Testis (tissue), 5 donors: ENCODE measurements at places on chromosomes 5 and 9.
A peak's percentile ranks its signal among the peaks of the same experiment; 100 is the strongest.

GRCh38 chr5:90528601-90529193 lies 687 bp downstream of the LYSMD3 start:
- no peak for DNase-seq

DNA sequence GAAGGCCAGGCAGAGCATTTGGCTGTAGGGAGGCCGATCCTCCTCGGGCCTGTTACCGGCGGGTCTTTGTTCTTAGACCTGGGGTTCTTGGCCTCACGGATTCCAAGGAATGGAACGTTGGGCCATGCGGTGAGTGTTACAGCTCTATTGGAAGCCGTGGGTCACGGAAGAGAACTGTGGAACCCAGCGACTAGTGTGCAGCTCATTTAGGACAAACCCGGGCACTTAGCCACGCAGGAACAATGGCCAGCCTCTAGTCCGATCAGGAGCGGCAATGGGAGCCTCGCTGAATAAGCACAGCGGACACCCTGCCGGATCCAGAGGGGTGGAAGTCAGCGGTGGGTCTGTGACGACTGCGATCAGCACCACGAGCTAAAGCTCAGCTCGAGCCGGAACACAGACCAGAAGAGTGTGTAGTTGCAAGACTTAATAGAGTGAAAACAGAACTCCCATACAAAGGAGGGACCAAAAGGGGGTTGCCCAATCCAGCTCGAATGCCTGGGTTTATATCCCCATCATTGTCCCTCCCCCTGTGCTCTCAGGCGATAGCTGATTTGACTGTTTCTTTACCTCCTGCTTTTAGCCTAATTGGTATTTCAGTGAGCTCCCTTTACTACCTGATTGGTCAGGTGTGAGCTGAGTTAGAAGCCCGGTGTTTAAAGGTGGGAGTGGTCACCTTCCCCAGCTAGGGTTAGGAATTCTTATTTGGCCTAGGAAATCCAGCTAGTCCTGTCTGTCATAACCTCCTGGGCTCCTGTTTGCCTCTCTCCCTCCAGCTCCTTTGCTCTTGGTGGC lies 53.7 kb upstream of the RPL26L1 start:
- DNase-seq, result no peak

DNA sequence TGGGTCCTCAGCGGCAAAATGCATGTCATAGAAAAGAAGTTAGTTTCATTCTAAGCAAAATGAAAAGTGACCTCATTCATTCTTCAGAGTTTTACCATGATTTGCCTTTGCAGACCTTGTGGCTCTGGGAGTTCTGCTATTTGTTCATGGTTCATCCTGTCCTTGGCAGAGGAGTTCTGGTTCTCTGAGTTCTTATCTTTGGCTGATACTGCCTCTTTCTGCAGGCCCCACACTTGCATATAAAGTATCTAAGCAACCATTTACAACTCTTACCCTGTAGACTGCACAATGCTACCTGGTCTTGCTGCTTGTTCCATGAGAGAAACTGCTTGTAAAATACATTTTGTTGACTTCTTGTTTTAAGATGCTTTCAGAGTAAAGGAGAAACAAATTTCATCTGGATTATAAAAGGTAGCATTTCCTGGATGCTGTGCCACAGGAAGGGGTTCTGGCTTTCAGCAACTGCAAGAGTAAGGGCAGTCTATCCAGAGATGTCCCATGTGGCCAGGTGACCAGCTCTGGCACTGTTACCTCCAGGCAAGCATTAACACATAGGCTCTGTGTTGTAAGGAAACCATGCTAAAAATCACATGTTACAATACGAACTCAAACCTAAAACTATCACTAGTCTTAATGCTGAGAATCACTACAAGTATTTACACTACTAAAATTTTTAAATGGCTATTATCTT lies 513.2 kb downstream of the SPOCK1 start:
- DNase-seq, result peak; percentile 70

DNA sequence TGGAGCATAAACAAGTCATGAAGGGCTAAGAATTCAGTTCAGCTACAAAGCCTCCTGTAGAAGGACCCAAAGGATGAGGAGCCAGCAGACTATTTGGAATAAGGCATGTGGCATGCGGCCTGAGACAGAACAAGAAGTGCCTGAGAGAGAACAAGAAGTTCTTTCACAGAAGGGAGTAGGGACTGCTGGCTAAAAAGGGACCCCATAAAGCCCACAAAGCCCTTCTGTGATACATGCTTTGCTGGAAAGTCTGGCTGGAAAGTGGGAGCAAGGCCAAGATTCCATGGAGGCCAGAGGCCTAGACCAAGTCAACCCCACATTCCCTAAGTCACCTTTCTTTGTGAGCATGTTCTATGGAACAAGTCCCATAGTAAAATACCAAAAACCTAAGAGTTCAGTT lies 35.9 kb upstream of the UBAP2 start:
- DNase-seq, result peak; percentile 82

- no peak for DNase-seq
Measured at GRCh38 chr5:28967848-28968247, 1929.5 kb upstream of the CDH9 start.

- DNase-seq, result no peak
Measured at GRCh38 chr9:114735704-114736103, 53.7 kb upstream of the TEX48 start.

GRCh38 chr9:749716-750115 lies 91.8 kb upstream of the DMRT1 start:
- no peak for DNase-seq

GRCh38 chr9:130636648-130637020 lies 27.8 kb upstream of the PRDM12 start:
- no peak for DNase-seq

- DNase-seq, result peak; percentile 85
Measured at GRCh38 chr5:126600631-126601511, at the start of gene PHAX. Gene PHAX, plus strand, starts transcription at chr5:126600947. Its CDS starts 16 bp downstream, at chr5:126600963.

- DNase-seq, result peak; percentile 67
Measured at GRCh38 chr9:114238891-114239875, 83.7 kb upstream of the ORM1 start.

GRCh38 chr5:178307267-178308045 lies 74.9 kb upstream of the PHYKPL start:
- no peak for DNase-seq

GRCh38 chr5:116439905-116440304 lies 134.7 kb downstream of the SEMA6A start:
- no peak for DNase-seq

- DNase-seq, result no peak
Measured at GRCh38 chr9:77708064-77708815, 60.1 kb upstream of the GNA14 start.

DNA sequence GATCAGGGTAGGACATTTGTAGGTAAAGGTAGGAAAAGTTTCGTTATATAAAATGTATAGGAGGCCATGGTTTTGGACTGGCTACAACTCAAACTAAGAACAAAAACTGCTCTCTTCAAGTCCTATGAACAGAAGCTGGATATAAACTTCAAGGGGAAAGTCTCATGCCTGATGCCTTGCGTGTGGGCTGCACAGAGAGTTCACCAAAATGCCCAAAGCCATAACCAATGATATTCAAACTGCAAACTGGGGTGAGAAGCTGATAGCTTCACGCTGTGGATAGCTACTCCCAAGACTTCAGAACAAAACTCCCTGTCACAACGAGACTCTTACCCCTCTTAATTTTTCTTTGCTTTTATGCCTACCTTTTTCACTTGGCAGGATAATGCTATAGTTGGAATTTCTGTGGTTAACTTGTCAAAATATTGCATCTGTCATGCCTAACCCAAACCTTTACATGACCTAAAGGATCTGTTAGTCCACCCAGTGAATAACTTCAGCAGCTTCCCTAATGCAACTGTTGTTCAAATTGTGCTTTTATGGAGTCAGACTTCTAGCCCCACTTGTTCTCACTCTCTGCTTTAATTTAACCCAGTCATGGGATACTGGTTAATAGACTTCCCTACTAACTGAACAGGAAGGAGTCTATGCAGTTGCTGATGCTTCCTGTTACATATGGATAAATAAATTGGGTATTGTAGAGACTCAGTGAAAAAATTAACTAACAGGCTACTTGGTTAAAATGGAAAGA lies 71.9 kb downstream of the SFXN1 start:
- no peak for DNase-seq

GRCh38 chr5:53037141-53037859 lies 48.1 kb downstream of the ITGA2 start:
- DNase-seq, result no peak

GRCh38 chr5:94457788-94458187 lies 160.6 kb downstream of the KIAA0825 start:
- no peak for DNase-seq

GRCh38 chr5:151903243-151903653 lies 21.4 kb downstream of the GLRA1 start:
- no peak for DNase-seq
